ENCODE measurements at places on chromosomes 16 and 17. TPM values are rescaled to one million over a fixed set of nuclear protein-coding genes. Genes with fewer than 3 reads are reported as not detected.

Gene KRTAP2-3
- total RNA-seq: not detected

Gene C17orf67
- 3.1 TPM for total RNA-seq

Gene PRKCB
- 109 TPM for total RNA-seq

GRCh38 chr16:88318521-88318920 lies 64.2 kb upstream of the ZNF469 start:
- H3K27ac ChIP-seq: no peak overlapping the region
- no peak overlapping the region for H3K4me3 ChIP-seq
- DNase-seq: no peak
- no peaks in the 10 kb centered on the region for H3K4me1 ChIP-seq
- H3K36me3 ChIP-seq: no peaks in the 10 kb centered on the region

DNA sequence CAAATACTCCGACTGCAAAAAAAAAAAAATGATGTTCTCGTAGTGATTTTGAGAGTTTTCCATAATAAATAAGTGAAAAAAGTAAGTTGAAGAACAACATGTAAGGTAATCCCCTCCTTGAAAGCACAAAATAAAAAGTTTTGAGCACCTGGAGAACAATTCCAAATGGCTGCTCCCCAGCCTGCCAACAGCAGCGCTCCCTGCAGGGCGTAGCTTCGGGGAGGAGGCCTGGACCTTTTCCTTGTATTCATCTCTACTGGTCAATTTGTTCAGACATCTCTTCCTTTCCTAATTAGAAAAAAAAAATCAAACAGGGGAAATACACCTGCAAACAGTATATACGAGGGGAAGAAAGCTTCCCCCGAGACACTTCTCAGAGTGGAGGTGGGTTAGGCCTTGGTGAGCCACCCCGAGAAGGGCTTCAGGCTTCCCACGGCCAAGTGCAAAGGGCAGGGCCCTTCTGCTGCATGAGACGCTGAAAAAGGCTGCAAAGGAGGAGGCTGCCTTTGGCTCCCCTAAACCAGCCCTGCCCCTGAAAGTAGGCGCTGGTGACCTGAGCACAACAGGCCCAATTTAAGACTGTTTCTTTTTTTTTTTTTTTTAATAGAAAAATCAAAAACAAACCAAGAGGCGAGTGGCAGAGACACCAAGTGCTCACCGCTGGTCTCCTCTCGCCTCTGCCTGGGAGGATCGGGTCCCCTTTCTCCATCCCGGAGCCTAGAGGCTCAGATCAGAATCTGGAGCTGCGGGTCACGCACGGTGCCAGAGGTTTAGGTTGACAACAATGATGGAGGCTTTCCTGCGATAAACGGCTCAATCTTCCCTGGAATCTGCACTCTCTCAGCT lies 193.1 kb upstream of the FOXF1 start:
- no peaks in the 10 kb centered on the region for H3K36me3 ChIP-seq
- peaks cover 4% of the 10 kb centered on the region for H3K27me3 ChIP-seq
- no peak for DNase-seq
- H3K4me3 ChIP-seq: no peak overlapping the region
- H3K27ac ChIP-seq: no peak overlapping the region
- H3K4me1 ChIP-seq: no peaks in the 10 kb centered on the region

Measured in activated T-helper 1 cell treated with anti-CD3 and anti-CD28 coated beads, Interleukin-12 subunit alpha, Interleukin-12 subunit beta, Interleukin-2, Interleukin-4 antibody, amounts not matched to agents 30 ng/mL and 10 ng/mL and 1 ng/mL, durations not matched to agents 14 hours and 24 hours and 36 hours (primary cell).